ENCODE measurements at places on chromosomes 7 and 10. TPM values are rescaled to one million over a fixed set of nuclear protein-coding genes. Genes with fewer than 3 reads are reported as not detected.

- H3K27me3 ChIP-seq, result peaks cover 57% of the 10 kb centered on the region
- H3K4me3 ChIP-seq, result no peak overlapping the region
- no peaks in the 10 kb centered on the region for H3K36me3 ChIP-seq
- H3K4me1 ChIP-seq, result peaks cover 3% of the 10 kb centered on the region
- DNase-seq, result no peak
Observed at GRCh38 chr7:150900675-150901074, 48.4 kb downstream of the AOC1 start.

GRCh38 chr7:64314566-64314965 is 805 bp downstream of the ZNF736 start:
- peak overlapping the region; percentile 94 for H3K4me3 ChIP-seq
- H3K27me3 ChIP-seq, result no peaks in the 10 kb centered on the region
- peaks cover 13% of the 10 kb centered on the region for H3K36me3 ChIP-seq
- peak overlapping the region; percentile 100 for H3K27ac ChIP-seq

- no peak overlapping the region for H3K4me3 ChIP-seq
- H3K36me3 ChIP-seq, result no peaks in the 10 kb centered on the region
- no peak overlapping the region for H3K27ac ChIP-seq
- DNase-seq, result no peak
Observed at GRCh38 chr10:104784452-104784851, 143.4 kb downstream of the SORCS3 start.

DNA sequence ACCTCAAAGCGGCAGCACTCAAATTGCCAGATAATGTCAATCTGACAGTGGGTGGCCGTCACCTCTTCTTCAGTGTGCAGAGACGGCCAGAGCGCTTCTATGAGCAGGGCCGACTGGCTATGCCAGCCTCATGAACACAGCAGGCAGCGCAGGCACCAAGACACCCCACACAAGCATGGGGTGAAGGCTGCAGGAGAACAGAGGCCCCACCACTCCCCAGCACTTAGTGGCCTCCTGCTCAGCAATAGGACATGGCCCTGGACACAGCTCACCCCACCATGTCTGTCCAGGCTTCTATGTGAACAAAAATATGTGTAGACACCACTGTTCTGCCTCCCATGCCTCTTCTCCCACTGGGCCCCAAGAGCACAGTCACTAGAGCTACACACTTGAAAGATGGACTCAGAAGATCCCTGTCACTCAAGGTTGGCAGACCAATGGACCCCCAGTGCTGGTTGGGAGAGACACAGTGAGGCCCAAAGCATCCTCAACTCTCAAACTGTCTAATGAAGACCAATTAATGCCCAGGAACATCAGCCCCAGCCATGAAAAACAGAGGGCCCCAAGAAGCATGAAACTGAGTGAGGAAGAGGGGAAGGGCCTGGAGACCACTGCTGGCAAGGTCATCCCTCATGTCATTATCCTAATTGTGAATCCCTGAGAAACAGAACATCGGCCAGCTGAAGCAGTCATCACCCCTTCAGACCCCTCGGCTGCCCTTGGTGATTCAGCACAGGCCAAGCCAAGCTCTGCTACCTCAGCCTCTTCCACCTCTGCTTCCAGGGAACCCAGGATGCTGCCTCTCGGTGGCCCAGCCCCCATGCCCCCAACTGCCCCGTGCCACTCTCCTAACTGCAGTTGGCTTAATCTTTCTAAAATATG is 77.7 kb downstream of the GRID1 start:
- no peak overlapping the region for H3K27ac ChIP-seq
- DNase-seq, result peak; percentile 7
- no peak overlapping the region for H3K4me3 ChIP-seq

GRCh38 chr7:156881679-156882078 is 11.3 kb downstream of the LMBR1 start:
- H3K27ac ChIP-seq, result no peak overlapping the region
- no peaks in the 10 kb centered on the region for H3K27me3 ChIP-seq
- no peak for DNase-seq

DNA sequence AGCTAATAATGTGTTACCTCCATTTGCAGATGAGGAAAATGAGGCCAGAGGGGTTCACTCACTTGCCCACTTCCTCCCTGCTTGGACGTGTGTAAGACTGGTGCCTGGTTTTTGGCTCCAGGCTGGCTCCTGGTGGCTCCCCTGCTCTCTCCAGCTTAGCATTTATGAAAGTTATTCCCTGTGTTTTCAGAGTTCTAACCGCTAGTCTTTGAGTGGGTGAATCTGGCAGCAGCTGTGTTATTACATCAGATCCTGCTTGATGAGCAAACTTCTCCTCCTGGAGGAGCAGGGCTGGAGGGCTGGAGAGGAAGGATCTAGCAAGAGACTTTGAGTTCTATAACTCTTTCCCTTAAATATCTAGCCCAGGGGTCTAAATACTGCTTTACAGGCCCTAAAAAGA is 80.9 kb upstream of the AGBL3 start:
- no peak overlapping the region for H3K27ac ChIP-seq
- H3K4me3 ChIP-seq, result no peak overlapping the region
- H3K4me1 ChIP-seq, result peaks cover 1% of the 10 kb centered on the region
- no peaks in the 10 kb centered on the region for H3K27me3 ChIP-seq
- no peak for DNase-seq

DNA sequence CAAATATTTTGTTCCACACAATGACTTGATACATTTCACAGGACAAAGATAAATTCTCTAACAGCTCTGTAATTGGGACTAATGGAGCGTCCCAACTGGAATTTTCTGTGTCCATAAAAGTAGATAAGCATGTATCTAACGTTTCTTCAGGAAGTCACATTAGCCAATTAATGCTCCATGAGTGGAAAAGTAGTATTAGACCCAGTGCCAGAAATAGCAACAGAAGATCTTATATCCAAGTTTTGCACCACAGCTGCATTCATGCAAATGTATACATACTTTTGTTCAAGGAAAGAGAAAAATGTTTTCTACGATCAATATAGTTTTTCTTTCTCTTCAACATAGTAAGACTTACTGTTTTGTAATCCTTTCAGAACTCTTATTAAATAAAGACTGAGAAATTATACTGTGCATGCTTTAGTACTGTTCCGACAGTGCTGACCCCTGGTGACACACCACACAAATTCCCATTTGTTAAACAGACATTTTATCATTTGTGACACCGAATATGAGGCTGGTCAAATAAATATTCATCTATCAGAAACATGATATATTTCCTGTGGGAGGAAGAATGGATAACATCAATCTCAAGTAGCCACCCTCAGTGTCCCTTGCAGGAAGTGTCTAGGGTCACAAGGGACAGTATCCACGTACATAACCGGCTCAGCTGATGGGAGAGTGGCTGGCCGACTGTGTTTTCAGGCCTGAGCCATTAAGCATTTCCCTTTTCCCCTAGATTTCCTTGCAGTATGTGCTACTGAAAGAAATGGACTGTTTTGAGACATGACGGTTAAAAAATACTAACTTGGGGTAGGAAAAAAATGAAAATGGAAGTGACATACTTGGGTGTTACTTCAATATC is 102.1 kb upstream of the RSU1 start:
- H3K4me3 ChIP-seq, result no peak overlapping the region
- H3K27ac ChIP-seq, result no peak overlapping the region
- H3K4me1 ChIP-seq, result no peaks in the 10 kb centered on the region
- no peak for DNase-seq
- no peaks in the 10 kb centered on the region for H3K27me3 ChIP-seq

DNA sequence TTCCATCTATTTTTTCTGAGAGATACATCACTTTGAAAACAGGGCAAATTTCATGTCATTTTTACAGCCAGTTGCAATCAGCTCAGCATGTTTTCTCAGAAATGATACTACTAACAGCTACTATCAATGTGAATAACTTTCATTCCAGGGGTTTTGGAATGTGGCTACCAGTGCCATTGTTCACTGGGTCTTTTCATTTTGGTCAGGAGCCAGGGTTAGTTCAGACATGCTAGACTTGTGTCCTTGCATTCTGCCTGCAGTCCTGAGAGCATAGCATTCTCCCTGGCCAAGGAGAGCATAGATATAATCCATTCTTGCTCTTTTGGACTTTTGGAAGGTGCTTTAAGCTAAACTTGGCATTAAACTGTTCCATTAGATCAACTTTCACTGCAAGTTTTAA is 160.9 kb upstream of the NEBL start:
- no peaks in the 10 kb centered on the region for H3K27me3 ChIP-seq
- H3K27ac ChIP-seq, result no peak overlapping the region
- peaks cover 6% of the 10 kb centered on the region for H3K36me3 ChIP-seq

CYP3A5 gene
- not detected for total RNA-seq

ZNF425 gene
- total RNA-seq, result 2.7 TPM

STOX1 gene
- 0.47 TPM for total RNA-seq

LBX1 gene
- total RNA-seq, result not detected

ANKRD2 gene
- total RNA-seq, result not detected

All from naive thymus-derived CD8-positive, alpha-beta T cell (primary cell).